Omental fat pad (tissue), 4 donors: ENCODE measurements at places on chromosomes 2 and 18. TPM values are rescaled to one million over a fixed set of nuclear protein-coding genes. Genes with fewer than 3 reads are reported as not detected.

DNA sequence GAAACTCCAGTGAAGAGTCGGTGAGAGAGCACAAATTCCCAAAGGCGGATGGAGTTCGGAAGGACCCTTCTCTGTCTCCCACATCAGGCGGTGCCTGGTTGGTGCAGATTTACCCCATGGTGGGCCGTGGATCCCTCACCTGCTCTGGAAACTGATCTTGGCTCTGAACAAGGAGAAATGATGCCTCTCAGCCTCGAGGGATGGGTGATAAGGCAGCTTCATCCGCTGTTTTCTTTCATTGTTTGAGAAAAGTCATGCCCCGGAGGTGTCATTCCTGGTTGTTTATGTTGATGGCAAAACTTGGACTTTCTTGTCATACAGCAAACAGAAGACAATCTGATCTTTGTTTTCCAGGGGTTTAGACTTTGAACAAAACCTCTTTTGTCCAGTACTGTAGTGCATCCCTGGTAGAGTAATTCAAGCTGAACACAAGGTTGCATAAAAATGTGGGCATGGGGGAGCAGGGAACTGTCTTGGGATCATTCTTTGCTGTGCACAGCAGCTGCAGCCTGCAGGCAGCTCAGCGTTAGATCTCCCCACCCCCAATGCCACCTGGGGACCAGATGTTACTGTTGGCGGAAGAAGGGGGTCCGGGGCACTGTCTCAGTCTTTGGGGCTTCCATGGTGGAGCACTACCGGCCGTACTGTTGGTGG lies 81.3 kb downstream of the NFATC1 start:
- DNase-seq = no peak

- DNase-seq = no peak
These were observed 68.2 kb downstream of the MAP4K3 start for GRCh38 chr2:39368846-39369245.

GRCh38 chr2:30792521-30792920 lies 14.7 kb downstream of the CAPN13 start:
- no peak for DNase-seq

DNA sequence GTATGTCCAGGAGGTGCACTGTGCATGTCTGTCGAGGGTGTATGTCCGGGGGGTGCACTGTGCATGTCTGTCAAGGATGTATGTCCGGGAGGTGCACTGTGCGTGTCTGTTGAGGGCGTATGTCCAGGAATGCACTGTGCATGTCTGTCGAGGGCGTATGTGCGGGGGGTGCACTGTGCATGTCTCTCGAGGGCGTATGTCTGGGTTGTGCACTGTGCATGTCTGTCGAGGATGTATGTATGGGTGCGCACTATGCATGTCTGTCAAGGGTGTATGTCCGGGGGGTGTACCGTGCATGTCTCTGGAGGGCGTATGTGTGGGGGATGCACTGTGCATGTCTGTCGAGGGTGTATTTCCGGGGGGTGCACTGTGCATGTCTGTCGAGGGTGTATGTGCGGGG lies 249.3 kb upstream of the MYT1L start:
- DNase-seq = no peak

DNA sequence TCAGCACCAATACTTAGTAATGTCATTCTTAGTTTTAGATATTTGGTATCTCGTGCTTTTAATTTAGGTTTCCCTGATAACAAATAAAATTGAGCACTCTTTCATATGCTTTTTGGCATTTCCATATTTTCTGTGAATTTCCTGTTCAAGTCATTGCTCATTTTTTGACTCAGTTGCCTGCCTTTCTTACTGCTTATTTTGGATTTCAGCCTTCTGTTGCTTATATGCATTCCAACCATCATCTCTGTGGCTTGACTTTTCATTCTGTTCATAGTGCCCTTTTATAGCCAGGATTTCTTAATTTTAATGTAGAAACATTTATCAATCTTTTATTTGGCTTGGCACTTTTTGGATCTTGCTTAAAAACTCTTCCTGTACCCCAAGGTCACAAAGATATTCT lies 14.5 kb upstream of the KIF3C start:
- DNase-seq = no peak

- no peak for DNase-seq
These were observed 96.2 kb upstream of the ZNF532 start for GRCh38 chr18:58768293-58768974.

DNA sequence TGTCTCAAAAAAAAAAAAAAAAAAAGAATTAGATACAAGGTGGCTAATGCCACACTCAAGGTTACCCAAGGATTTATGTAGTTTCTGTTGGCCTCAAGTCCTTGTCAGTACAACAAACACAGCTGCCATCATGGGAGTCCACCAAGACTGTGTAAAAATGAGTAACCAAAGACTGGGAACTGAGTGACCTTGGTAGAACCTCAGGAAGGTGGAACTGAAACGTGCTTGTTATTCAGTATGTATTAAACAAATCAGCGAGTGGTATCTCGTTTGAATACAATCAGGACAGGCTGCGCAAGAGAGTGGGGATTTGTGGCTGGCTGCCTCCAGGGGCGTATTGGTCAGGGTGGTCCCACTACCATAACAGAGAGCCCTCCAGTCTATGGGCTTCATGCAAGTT lies 1.6 kb upstream of the SFTPB start:
- no peak for DNase-seq

- DNase-seq = no peak
These were observed 20.8 kb downstream of the TLK1 start for GRCh38 chr2:171139860-171140259.

DNA sequence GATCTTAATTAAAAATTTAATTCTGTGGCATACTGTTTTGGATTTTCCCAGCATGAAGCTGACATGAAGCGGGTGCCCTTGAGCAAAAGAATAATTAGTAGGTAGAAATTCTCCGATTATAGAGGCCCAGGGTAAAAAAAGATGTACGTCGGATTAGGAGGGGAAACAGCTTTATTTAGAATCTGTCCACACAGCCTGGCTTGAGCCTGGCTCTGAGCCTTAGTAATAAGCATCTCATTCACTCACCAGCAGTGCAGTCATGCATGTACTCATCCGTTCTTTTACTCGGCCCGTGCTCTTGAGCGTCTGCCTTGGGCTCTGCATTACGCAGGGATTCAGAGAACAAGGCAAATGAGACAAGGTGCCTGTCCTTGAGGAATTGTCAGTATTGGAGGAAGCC lies 219.3 kb downstream of the AGAP1 start:
- DNase-seq = no peak

DNA sequence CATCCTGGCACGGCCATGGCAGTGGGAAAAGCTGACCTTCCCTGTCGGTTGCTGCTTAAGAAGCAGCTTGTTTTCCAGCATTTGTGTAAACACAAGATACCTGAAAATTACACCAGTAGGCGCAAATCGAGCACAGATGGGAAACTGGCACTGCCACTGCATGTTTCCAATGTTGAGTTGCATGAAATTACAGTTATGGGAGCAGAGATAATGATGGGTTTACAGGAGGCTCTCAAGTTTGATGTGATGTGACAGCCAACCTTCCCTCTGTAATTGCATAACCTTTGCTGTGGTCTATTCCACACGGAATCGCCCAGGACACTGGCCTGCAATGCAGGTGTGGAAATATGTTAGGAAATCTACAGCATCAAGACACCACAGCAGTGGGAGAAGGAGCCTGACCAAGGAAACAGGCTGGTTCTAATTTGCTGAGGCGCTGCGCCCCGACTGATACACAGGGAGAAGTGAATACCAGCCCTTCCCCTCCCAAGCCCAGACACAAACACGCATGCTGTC lies 17.4 kb downstream of the GPR45 start:
- no peak for DNase-seq

- no peak for DNase-seq
These were observed 203.5 kb upstream of the UBE2E3 start for GRCh38 chr2:180776921-180777320.

GRCh38 chr2:9539531-9539930 lies 16.1 kb downstream of the ADAM17 start:
- no peak for DNase-seq

GRCh38 chr18:63164396-63164795 lies 155.2 kb downstream of the BCL2 start:
- no peak for DNase-seq

DNA sequence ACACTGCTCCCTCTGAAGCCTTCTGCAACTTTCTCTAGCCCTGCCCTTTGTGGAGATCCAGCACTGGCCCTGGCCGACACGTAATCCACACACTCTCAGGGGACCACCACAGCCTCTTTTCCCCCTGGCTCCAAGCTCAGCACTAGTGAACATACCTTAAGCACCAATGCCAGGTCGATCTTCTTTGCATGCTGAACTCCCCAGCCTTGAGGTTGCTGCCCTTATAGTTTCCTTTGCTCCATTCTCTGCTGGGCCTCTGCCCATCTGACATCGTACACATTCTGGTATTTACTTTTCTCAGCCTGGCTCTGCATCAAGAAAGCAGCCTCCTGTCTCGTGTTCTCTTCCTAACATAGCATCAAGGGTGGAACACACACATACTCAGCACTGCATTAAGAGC lies 361.5 kb downstream of the LPIN1 start:
- no peak for DNase-seq

DNA sequence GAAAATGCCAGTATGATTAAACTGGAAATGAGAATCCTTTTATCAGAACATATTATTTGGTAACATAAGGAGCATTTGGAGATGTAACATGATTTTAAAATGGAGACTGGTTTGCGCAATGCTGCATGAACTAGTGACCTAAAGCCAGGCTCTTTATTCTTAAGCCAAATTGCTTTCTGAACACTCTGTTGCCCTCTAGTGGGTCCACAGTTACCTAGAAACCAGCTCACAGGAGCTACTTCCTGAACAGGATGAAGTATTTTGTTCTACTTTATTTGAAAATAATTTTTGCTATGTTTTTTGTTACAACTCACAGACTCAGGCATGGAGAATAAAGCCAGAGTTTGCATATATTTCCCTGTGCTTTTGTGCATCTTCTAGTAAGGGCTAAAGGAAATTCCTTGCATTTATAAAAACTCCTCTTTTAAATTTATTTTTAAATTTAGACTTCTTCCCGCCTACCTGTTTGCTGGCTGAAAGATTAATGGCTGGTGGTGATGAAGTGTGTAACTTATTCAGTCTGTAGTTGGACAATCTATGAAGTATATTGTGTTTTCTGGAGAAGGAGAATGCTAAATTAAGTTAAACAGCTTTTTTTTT lies 146.7 kb downstream of the PARD3B start:
- DNase-seq = no peak

GRCh38 chr2:28624793-28625701 lies 126.6 kb upstream of the PPP1CB start:
- no peak for DNase-seq

DNA sequence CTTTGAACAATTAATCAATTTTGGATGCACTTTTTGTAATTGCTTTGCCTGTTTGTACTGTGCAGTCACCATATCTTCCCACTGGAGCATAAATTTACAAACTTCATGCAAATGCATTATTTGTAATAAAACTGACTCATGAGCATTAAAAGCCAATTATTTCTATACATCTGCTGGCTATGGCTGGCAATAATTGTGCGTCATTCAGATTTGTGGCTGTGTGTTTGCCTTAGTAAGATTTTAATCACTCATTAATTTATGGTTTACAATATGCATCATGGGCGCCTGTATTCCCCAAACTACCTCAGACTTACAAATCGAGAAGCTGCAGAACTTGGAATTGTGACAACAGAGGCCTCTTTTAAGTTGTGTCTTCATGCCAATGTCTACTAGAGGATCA lies 132.4 kb upstream of the TRIB2 start:
- DNase-seq = no peak

DNA sequence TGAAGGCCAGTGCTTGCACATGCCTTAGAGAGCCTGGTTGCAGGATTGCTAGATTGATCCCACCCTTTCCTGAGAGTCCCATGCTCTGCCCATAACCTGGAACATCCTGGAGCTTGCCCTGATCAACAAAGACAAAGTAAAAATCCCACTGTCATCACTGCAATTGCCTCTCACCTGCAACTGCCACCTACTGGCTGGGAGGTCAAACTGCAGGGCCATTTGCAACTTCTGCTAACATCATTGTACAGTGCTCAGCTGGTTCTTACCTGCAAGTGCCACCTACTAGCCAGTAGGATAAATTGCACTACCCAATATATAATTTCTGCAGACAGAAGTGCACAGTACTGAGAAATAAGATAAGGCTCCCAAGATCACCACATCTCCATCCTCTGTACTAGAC lies 947.5 kb downstream of the CPS1 start:
- DNase-seq = no peak

GRCh38 chr18:77495982-77496690 lies 246.5 kb downstream of the GALR1 start:
- no peak for DNase-seq

DNA sequence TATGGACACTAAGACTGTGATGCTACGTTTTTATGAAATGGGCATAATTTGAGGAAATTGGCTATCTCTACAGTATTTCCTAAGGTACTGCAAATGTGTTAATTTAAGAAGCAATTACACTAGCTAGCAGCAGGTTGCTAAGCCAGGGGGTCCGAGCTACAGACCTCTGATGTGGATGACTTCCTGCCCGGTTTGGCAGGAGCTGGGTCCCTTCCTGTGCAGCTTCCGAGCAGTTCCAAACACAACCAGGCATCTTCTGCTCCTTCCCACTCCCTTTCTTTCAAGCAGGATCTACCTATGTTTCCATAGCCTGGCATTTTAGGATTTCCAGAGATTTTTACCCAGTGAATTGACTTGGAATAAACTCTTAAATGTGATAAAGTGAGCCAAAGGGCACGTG lies 55.7 kb downstream of the SCN2A start:
- DNase-seq = no peak

FBXO48 gene
- total RNA-seq = 0.24 TPM

DQX1 gene
- total RNA-seq = not detected

TIMM21 gene
- 44.5 TPM for total RNA-seq

SCN9A gene
- 6.0 TPM for total RNA-seq
